CD4-positive, alpha-beta memory T cell (primary cell): ENCODE measurements at places on chromosomes 5 and 9. TPM values are rescaled to one million over a fixed set of nuclear protein-coding genes. Genes with fewer than 3 reads are reported as not detected.

DNA sequence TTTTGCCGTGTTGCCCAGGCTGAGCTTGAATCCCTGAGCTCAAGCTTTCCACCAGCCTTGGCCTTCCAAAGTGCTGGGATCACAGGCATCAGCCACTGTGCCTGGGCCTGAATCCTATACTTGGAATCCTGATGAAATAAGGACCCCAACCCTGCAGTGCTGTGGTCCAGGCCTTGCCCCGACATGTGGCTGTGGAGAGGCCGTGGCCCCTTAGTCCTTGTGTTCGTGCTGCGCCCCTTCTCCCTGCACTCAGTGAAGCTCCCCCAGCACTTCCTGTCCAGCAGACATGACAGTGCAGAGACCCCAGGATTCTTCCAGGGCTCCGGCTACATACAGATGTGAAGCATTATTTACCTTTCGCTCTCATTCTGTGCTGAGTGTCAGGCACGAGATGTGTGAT, 52.9 kb downstream of the EHMT1 start:
- H3K27me3 ChIP-seq = no peaks in the 10 kb centered on the region
- no peak for DNase-seq
- no peaks in the 10 kb centered on the region for H3K36me3 ChIP-seq
- no peak overlapping the region for H3K27ac ChIP-seq
- peaks cover 28% of the 10 kb centered on the region for H3K4me1 ChIP-seq

DNA sequence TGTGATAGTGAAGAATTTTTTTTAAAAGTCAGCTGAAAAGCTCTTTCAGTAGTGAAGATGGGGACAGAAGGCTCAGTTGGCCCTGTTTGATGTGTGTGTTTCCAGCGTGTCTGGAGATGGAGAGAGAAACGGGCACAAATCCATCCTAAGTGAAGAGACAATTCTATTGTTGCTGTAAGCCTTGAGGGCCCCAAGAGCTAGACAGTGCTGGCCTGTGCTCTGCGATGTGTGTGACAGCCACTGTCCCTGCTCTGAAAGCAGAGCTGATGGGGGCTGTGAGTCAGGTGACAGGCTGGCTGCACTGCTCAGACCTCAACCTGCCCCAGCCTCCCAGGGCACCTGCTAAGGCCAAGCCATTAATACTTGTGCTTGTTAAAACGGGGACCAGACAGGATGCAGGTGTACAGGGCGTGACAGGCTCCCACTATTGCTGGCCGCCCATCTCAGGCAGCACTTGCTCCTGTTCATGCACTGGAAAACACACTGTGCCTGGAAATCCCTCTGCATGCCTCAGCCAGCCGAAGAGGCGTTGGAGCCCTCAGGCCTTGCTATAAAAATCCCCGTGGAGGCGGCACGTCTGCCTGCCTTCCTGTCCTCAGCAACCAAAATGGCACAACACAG, 44.6 kb upstream of the SEMA4D start:
- H3K36me3 ChIP-seq = no peaks in the 10 kb centered on the region
- DNase-seq = no peak
- H3K27ac ChIP-seq = no peak overlapping the region
- peaks cover 37% of the 10 kb centered on the region for H3K4me1 ChIP-seq

Gene OTP
- not detected for polyA plus RNA-seq

Gene FCN1
- 0.48 TPM for polyA plus RNA-seq

Gene PLEKHG4B
- polyA plus RNA-seq = not detected

Gene ACOT12
- polyA plus RNA-seq = not detected
